ENCODE measurements at places on chromosomes 13 and 19.

DNA sequence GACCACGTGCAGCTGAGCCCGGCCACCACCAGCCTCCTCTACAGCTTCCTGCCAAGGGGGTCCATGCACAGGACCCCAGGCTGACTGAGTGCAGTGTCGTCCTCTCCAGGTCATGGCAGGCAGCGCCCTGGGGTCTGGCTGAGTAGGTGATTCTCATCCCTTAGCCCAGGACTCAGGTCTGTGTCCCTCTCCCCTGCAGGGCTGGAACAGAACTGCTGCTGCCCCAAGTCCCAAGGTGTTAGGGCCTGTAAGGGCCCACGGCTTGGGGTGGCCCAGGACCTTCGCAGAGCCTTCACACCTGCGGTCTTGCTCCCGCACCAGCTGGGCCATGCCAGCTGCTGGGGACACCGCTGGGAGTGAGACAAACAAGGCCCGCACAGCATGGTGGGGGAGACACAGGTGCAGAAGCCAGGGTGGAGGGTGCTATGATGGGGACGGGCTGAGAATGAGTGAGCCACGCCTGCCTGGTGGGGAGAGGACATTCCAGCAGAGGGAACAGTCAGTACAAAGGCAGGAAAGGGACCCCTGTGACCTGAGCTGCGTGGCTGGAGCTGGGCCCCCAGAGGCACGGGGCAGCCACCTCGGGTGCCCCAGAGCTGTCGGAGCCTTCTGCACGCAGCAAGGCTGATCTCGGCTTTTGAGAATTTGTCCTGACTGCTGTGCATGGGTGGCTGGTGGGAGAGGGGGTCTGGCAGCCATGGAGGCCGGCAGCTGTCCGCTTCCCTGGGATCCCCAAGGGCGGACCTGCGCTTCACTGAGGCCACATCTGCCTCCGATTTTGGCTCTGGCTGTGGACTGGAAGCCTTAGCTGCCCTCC lies 11.9 kb downstream of the PLEKHF1 start:
- no peak for DNase-seq

GRCh38 chr13:83980331-83980730 lies 98.1 kb upstream of the SLITRK1 start:
- no peak for DNase-seq

DNA sequence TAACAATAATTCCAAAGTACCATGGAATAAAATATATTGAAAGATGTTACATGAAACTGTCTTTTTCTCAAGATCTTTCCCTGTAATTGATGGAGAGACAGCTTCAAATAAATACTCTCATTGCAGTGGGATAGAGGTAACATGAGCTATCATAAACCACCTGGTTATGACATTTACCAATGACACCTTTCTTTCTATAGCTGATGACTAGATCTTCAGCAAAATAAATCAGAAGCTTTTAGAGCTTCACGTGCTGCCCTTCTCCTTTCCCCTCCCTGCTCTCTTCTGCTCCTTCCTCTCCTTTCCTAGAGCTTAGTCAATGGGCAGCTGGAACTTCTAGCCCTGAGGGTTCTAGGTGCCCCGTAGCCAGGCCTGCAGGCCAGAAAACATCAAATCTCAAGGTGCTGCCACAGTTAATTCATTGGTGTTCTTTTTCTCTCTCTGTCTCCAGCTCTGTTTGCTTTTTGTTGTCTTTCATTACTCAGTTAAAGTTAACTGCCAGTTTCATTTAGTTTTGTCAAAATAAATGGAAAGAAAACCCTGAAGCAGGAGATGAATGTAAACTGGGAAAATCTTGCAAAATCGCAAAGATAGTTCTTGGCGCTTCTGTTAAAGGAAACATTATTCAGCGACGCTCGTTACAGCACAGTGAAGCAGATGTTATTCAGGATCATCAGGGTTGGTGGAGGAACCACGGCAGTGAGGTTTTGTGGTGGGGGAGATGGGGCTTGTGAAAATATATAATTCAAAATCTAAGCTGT lies 8.3 kb upstream of the METTL21C start:
- DNase-seq: no peak

- no peak for DNase-seq
Observed at GRCh38 chr13:32150239-32150638, 118.7 kb downstream of the FRY start.

DNA sequence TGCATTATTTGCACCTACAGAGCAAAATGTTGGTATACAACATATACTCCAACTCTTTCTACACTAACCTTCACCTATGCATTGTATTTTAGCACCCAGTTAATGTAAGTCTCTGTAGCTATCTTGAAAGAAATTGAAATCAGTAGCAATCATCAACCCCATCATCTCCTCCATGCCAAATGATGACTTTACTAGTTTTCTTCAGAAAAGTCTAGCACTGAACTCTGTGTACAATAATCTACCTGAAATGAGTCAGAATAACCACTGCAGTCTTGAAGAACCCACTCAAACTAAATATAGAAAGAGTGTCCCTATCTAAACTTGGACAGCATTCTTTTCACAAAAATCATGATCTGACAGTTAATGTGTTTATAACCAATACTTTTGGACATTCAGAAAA lies 9.8 kb downstream of the IRS2 start:
- no peak for DNase-seq

GRCh38 chr19:4052114-4052992 lies 14.3 kb downstream of the ZBTB7A start:
- DNase-seq: no peak

- no peak for DNase-seq
Observed at GRCh38 chr13:74047931-74048600, 86.1 kb downstream of the KLF12 start.

DNA sequence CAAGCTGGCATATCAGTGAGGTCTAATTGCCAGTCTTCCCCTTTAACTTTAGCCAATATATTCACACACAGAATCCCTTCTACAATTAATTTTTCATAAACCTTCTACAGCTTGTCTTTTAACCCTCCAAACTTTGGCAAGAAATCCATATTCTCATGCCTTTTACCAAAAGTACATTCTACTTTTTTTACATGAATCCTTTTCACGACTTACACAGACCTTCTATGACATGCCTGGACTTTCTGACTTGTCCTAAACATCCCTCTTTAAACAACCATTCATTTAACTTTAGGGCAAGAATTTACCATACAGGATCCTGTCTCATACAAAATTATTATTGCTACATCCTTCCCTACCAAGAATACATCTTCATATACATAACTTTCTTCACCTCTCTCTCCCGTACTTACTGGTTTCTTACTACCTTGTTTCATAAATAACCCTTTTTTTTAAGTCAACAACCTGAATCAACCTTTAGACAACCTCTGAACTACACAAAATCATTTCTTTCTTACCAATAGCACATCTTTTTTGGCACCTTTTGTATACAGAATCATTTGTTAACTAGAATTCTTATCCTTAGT lies 23.5 kb downstream of the ZNF544 start:
- no peak for DNase-seq

DNA sequence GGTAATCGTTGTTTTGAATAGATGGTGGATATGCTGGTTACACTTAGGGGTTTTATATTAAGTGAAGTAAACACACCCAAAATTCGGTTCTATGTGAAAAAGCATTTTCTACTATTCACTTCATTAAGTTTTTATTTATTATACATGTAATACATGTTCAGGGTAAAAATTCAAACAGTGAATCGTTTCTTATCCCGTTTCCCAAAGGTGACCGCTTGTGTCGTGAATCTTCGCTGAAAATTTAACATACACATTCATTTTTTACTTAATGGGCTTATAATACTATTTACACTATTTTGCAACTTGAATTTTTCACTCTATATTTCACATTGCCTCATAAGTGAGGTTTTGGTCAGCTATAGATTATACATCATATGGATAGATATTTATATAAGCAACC lies 24.5 kb downstream of the IPO5 start:
- DNase-seq: no peak

DNA sequence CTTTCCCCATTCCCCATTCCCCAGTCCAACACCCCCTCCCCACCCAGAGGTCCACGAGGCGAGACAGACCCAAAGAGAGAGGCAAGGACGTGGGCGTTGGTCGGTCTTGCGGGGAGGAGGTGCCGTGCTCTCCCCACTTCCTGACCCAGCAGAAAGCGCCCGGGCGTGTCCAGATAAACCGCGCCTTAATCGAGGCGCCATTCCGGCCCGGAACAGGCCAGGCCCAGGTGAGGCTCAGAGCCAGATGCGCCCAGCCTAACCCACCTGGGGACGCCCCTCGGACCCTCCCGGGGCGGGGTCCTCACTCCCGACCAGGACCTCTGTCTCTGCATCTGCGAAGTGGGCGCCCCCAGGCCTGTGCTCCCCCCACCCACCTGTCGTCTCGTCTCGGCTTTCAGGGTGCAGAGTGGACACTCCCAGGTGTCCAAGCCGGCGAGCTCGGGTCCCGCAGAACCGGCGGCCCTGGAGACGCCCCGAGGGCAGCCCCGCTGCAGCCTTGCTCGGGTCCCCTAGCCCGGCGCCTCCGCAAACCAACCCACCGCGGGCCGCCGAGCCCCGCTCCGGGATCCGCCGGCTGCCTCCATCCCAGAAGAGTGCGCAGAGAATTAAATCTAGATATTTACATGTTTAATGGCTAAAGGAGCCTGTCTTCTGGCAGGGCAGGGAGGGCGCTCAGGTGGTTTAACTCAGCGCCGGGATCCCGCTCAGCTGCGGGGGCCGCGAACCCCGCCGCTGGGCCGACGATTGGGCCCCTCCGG lies 5.0 kb upstream of the ONECUT3 start:
- DNase-seq: no peak

- no peak for DNase-seq
Observed at GRCh38 chr19:40363069-40363468, 14.6 kb downstream of the PLD3 start.

GRCh38 chr13:85694992-85695391 lies 104.2 kb downstream of the SLITRK6 start:
- no peak for DNase-seq

- DNase-seq: no peak
Observed at GRCh38 chr19:33861950-33862349, 65.3 kb downstream of the KCTD15 start.

DNA sequence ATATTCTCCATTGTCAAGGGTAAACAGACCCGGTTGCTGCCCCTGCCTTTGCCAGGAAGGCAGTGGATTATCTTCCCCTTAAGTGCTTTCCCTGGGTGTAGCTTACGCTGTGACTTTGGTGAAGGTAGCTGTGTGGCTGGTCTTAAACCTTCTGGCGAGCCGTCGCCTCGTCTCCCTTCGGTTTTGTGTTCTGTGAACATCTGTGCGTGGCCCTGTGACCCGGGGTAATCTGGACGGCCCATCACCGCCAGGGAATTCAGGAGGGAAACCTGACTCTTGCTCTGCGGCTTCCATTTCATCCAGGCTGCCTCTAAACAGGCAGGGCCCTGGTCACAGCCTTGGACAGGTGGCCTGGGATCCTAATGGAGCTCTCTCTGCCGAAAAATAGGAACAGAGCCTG lies 78.7 kb downstream of the SHISA2 start:
- DNase-seq: no peak

- DNase-seq: no peak
Observed at GRCh38 chr13:98468361-98468760, 108.5 kb downstream of the STK24 start.

DNA sequence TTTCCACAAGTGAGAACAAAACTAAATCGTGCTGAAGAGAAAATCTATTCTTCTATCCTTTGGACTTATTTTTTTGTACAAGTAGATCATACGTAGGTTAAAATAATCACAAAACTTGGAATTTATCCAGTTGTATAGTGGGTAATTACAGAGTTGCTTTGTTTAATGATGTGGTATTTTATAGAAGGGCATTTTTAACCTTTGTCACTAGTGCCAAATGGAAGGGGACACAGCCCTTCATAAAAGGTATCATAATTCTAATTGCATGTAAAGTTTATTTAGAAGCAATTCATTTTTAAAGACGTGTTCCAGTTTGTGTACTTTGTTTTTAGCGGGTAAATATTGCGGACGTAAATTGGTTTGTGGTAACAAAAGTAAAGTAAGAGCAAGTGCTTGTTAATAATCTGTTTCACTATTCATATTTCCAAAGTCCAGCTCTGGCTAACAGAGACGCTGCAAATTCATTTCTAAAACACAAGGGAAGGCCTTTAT lies 99.5 kb downstream of the ERCC5 start:
- DNase-seq: no peak

DNA sequence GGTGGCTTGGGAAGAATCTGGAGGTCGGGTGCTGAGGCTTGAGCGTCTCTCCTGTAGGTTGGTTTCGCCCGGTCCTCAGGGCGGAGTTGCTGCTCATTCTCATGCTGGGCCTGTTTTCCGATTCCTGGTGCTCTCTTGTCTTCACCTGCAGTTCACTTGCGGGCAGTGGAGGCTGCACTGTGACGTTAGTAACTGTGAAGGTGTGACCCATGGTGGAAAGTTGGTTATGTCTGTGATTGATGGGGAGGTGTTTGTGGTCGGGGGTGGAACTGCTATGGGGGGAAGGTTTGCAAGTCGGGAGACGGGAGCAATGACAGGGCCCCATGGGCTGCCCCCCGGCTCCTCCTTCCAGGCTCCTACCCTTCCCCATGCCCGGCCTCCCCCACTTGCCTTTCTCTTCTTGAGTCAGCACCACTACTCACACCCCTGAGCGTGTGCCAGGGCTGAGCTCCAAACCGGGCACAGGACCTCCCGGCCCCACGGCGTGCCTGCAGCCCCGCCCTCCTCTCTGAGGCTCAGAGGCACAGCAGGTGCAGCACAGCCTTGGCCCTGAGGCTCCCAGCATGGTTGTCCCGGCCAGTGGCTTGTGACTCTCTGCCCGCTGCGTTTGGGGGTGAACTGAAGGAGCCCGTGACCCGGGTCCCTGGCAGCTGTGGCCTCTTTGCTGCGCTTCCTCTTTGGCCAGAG lies 79.1 kb downstream of the ATP11A start:
- no peak for DNase-seq

DNA sequence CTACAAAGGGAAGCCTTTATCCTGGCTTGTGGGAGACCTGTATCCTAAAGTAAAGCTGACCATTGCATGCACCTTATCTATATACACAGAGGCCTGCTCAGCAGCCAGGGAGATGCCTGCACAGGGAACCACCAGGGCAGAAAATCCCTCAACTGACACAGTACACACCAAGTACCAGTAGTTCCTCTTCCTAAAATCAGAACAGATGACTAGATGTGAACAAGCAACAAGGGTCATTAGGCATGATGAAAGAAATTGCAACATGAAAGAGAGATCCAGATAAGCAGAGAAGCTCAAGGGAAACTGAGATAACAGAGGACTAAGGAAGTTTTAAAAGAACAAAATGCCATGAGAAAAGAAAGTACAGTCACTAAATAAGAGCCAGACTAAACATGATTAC lies 39.7 kb upstream of the SLC7A9 start:
- no peak for DNase-seq

GRCh38 chr13:44045180-44045562 lies 165.5 kb downstream of the LACC1 start:
- DNase-seq: no peak

GRCh38 chr13:35005051-35005450 lies 63.0 kb downstream of the NBEA start:
- no peak for DNase-seq

DNA sequence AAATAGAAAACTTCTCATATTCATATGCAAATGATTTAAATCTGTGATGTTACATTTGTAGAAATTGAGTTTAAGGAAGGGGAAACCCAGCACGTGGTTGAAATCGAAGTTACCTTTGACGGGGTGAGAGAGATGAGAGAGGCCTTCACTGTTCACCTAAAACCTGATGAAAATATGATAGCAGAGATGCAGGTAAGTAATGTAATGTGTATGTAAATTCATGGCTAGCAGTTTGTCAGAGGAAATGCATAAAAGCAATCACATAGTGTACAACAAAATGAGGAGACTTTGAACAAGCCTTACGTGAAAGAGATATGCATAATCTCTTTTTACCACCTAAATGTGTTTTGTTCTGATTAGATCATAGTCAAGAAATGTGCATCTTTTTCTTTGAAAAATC lies 134.6 kb downstream of the STOML3 start:
- DNase-seq: no peak
